AML-193 (cell line): ENCODE measurements at places on chromosomes 6 and 20.

- no peak for DNase-seq
These were observed 9.9 kb upstream of the NCOA5 start for GRCh38 chr20:46099491-46100287.

DNA sequence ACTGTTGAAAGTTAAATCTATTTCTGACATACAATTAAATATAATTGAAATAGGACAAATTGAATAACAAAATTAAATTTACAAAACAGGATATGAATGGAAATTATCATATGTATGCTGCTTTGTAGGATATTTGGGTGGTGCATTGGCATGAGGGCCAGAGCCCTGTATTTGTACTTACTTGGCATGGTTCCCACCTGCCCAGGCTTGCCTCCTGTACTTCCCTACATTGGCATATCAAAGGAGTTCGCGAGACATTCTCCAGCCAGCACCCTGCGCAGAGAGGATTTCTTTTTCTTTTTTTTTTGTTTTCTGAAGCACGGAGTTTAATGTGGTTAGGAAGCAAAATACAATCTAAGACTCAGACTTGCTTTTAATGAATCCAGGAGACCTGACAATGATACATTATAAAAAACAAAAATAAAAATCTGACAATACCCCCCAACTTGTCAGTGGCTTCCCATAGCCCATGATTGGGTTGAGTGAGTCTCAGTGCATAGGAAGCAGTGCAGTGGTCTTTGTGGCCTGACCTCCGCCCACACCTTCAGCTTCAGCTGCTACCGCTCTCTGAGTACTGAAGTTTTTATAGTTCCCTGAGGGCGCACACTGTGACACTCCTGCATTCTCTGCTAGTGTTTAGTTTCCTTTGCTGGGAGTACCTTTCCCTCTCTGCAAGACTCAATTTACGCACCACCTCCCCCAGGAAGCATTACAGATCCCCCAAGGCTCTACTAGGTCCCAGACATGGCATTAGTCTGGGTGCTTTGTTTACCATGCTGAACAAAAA is 440.8 kb downstream of the UTRN start:
- DNase-seq, result no peak

GRCh38 chr6:1749041-1749440 is 139.3 kb downstream of the FOXC1 start:
- DNase-seq, result no peak

DNA sequence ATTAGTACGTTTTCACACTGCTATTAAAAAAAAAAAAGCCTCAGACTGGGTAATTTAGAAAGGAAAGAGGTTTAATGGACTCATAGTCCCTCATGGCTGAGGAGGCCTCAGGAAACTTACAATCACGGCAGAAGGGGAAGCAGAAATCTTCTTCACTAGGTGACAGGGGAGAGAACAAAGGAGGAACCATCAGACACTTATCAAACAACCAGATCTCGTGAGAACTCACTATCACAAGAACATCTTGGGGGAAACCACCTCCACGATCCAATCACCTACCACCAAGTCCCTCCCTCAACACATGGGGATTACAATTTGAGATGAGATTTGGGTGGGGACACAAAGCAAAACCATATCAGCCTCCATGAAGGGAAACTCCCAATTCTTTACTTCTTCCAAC is 85.2 kb upstream of the MAFB start:
- DNase-seq, result no peak

GRCh38 chr6:93163146-93163545 is 256.2 kb downstream of the EPHA7 start:
- DNase-seq, result no peak

DNA sequence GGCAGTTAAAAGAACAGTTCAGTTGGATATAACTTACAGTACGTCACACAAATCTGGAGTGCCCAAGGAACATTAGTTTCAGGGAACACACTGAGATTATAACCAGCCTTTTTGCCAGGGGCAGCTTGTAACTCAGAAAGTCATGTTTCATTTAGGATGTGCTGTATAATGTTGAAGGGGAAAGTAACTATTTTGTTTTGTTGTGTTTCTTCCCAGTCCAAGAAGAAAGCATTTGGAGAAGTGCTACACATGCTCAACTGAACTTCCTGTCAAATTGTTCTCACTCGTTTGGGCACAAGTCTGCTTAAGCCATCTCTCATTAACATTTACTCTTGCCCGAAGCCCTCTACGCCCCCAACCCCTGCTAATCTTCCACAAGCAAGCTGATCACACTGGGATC is 157.9 kb downstream of the BTBD9 start:
- no peak for DNase-seq

GRCh38 chr20:13755809-13756208 is 28.9 kb downstream of the ESF1 start:
- DNase-seq, result no peak

- DNase-seq, result no peak
These were observed 148.2 kb downstream of the BCKDHB start for GRCh38 chr6:80254716-80255115.

GRCh38 chr20:62129731-62130531 is 7.7 kb downstream of the LSM14B start:
- DNase-seq, result no peak

- DNase-seq, result no peak
These were observed 3.2 kb downstream of the PRRT1 start for GRCh38 chr6:32148289-32149091.

- no peak for DNase-seq
These were observed 164.0 kb downstream of the GRM4 start for GRCh38 chr6:33981861-33982260.

DNA sequence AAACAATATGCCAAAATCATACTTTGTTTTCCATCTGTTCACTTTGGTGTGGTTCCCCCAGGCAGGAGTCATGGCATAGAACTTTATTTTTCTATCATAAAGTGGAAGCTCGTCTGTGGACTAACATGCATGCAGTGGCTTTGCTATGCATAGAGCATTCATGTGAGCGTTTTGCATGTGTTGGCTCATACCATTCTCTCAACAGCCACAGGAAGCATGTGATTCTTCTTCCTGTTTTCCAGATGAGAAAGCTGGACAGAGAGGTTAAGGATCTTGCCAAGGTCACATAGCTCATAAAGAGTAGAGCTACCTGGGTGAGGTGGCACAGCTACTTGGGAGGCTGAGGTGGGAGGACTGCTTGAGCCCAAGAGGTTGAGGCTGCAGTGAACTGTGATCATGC is 123.4 kb upstream of the HDGFL1 start:
- DNase-seq, result no peak

GRCh38 chr20:61475729-61476128 is 223.7 kb downstream of the CDH4 start:
- DNase-seq, result no peak

- DNase-seq, result no peak
These were observed 103.9 kb downstream of the EPM2A start for GRCh38 chr6:145631374-145631773.

DNA sequence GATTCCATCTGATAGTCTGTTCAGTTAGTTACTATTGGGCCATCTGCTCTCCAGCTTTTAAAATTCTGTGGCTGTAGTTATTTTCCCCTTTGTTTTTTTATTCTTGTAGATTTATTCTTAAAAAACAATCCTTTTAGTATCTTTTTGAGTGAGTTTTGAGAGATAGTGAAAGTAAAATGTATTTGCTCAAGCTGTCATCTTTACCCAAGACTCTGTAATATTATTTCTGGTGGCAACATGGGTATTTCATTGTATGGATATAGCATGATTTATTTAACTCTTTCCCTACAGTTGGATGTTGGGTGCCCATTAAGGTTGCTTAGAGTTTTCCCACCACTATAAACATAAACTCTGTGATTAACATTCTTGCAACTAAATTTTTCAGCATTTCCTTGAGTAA is 24.6 kb downstream of the STK4 start:
- no peak for DNase-seq

DNA sequence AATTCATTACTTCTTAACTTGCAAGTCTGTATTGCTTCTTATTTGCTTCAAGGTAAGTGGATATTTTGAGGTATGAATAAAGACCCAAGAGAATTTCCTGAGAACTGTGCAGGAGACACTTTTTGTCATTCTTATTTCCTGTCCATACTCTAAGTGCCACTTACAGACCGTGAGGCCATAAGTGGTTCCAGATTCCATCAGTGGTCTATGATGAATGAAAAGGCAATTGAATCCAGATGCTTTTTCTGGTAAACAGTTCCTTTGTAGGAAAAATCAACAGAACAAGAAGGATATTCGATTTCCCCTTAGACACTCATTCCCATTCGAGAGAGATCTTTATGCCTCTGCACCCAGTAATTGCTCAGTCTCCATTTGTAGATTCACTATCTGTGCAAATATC is 58.3 kb upstream of the PDE10A start:
- DNase-seq, result no peak

- no peak for DNase-seq
These were observed 25.3 kb downstream of the SYNJ2 start for GRCh38 chr6:158006821-158007570.

DNA sequence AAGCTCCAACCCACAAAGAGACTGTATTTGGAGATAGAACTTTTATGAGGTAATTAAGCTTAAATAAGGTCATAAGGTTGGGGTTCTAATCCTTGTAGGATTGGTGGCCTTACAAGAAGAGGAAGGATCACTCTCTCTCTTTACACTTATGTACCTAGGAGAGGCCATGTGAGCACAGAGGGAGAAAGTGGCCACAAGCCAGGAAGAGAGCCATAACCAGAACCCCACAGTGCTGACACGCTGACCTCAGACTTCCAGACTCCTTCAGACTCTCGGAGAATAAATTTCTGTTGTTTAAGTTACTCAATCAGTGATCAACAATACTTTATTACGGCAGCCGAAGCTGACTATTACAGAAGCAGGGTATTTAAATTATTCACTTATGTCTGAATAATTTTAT is 430.5 kb upstream of the EPHA7 start:
- DNase-seq, result no peak

DNA sequence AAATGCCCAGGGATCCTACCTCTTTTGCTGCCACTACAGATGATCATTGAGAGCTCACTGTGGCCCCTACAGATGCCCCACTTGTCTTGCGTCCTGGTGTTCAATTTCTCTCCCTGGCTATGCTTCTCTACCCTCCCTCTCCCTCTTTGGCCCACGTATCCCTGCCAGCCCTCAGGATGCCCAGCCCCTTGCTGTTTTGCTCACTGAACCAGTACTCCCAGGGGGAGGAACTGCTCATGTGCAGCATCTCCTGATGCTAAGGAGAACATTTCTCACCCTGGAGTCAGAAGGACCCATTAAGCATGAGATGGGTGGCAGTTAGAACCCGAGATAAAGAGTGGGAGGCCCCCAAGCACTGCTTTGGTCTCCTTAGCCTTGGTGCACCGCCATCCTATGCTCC is at the start of gene WFDC9:
WFDC9 (minus strand) TSS at position 101 of the 400 bp plus-strand sequence. CDS start 21,103 bp downstream, outside the sequence.
- no peak for DNase-seq

DNA sequence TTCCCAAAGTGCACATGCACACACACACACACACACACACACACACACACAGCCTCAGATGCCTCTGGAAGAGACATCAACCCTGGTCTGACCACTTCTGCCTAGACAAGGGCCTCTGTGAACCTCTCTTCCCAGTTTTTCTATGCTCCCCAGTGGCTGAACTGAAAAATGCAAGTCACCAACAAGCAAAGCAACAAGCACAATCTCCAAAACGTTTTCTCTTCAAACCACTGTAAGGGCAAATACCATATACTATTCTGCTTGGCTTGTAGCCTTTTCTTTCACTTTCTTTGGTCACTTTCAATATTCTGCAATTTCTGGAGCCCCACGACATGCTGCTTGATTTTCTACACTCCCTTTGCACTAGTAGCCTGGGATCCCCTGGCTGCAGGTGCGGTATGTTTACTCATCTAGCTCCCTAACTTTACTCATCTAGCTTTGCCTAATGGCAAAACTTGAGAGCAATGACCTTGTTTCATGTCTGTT is 121.4 kb upstream of the DST start:
- peak; percentile 64 for DNase-seq

- peak; percentile 73 for DNase-seq
These were observed 37.4 kb downstream of the IL22RA2 start for GRCh38 chr6:137136065-137136464.

GRCh38 chr6:1885576-1886011 is 275.9 kb downstream of the FOXC1 start:
- DNase-seq, result no peak

DNA sequence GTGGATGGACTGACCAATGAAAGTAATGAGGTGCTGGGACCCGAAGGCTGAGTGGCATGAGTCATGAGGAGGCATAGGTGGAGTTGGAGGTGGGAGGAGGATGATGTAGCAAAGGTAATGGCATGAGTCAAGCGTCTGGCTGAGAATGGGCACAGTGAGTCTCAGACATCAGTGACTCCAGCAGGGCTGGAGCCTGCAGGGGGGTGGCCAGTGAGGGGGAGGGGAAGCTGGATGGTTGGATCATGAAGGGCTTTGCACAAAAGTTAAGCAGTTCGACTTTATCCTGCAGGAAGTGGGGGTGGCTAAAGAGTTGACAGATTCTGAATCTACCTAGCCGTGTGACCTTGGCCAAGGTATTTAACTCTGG is 99.0 kb upstream of the IYD start:
- no peak for DNase-seq

DNA sequence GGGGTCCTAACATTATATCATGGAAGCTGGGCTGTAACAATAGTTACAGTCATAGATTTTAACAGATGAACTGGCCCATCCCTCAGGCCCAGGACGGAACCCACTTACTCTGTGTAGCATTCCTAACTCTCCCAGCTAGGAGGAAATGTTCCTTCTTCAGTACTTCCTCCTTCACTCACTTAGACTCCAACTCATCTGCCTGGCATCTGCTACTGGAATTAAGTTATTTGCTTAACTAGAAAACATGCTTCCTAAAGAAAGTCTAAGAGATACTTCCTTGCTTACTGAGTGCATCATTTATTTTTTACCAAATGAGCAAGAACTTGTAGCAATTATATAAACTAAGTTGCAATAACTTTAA is 20.5 kb downstream of the GCLC start:
- DNase-seq, result no peak

GRCh38 chr6:131292145-131292938 is 157.1 kb downstream of the AKAP7 start:
- DNase-seq, result no peak
